NCI-H1105 (cell line): ENCODE measurements at places on chromosomes 12 and 14.

- DNase-seq = no peak
Measured at GRCh38 chr12:124914392-124915238, at the start of gene UBC. Gene UBC, minus strand, starts transcription at chr12:124914650. Its CDS starts 879 bp downstream, at chr12:124913771.

DNA sequence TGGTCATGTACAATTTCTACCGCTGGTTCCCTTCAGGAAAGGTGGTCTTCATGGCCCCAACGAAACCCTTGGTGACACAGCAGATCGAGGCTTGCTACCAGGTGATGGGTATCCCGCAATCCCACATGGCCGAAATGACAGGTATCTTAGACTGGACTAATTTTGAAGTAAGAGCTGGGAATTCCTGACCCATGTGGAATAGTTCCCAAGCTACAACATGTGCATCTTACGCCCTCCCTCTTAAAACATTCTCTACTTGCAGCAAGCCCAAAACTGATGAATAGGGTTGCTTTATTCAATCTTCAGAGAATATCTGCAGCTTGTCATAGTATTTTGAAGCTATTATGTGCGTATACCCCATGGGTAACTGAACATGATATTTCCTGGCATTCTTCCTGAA is 669 bp downstream of the FANCM start:
- DNase-seq = no peak

DNA sequence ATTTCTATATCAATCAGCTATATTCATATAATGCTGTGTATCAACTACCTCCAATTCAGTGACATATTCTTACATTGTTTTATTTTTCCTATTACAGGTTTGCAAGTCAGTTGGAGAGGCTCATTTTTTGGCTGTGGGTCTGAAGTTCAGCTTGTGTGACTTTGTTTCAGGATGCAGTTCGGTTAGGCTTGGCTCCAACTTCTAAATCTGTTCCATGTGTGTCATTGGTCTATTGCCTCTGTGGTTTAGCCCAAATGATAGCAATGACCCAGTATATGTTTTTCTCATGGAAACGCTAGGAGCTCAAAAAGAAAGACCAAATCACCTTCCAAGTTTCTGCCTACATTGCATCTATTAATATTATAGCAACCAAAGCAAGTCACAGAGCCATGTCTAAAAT is 848.6 kb upstream of the LRFN5 start:
- DNase-seq = no peak

GRCh38 chr14:23950411-23951135 is 3.0 kb upstream of the DHRS4 start:
- no peak for DNase-seq

DNA sequence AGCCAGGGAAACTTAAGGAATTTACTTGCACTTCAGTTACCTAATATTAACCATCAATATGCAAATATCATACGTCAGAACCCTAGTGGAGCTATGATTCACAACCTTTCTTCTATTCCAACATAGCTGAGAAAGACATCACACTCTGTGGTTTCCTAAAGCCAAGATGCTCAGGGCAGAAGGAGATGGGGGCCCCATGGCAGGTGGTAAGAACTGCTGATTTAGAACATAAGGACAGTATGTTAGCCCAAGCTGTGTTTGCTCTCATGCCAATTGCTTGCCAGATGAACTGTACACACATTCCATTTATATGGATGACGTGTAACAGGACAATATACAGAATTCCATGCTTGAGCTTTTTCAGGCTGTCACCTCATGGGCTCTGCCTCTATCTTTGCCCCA is 34.6 kb downstream of the HECTD4 start:
- DNase-seq = no peak
